AG09319 (cell line): ENCODE measurements at places on chromosomes 1 and 21.
A peak's percentile ranks its signal among the peaks of the same experiment; 100 is the strongest.

DNA sequence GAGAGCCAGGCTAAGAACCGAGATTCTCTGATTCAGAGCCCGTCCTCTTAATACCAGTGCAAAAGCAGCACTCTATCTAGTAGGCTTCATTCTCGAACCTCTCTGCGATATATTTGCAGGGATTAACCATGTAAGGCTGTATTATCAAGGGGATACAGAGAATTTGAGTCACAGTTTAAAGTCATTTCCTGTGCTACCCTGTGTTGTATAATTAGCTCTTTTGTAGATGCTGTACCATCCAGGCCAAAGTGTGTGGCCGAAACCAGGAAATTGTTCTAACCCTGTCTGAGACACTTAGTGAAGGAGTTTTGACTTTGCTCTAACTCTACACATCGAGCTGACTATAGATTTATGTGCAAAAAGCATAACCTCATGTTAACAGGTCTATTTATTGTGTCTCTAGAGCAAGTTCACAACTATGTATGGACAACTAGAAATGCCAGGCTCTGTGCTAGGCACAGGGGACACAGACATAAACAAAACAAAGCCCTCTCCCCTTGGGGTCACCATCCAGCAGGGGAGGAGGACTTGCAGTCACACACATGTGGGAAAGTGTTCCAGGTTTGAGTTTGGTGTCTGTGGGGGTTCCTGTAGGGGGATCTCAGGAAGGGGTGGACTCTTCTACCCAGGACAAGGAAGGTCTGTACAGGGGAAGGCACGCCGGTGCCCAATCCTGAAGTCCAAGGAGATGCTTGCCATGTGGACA is 182.2 kb downstream of the DHRS3 start:
- no peak for DNase-seq

GRCh38 chr1:10510520-10511493 is 36.1 kb downstream of the PEX14 start:
- peak; percentile 31 for DNase-seq

DNA sequence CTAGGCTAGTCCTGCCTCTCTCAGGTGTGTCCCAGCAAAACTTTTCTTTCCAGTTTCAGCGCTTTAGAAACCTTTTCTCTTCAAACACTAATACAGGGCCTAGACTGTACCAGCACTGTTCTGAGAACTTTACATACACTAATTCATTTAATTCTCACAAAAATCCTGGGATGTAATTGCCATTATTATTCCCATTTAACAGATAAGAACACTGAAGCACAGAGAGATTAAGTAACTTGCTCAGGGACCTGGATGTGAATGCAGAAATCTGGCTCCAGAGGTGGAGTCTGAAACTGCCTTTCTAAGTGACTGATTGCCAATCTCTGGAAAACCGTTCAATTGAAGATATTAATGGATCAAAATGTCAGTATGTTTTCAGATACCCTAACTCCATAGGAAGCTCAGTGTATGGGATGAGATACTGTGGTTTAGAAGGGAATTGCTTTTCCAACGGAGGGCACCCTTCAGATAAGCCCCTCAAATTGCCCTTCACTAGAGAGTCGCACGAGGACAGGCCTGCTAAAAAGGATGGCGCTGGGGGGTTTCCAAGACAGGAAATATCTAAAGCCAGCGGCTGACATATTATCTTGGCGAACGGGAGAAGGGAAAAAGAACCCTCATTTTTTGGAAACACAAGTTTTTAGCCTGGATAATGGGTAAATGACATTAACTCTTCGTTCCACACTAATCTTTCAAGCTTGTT is 698 bp upstream of the UCK2 start:
- DNase-seq: no peak

DNA sequence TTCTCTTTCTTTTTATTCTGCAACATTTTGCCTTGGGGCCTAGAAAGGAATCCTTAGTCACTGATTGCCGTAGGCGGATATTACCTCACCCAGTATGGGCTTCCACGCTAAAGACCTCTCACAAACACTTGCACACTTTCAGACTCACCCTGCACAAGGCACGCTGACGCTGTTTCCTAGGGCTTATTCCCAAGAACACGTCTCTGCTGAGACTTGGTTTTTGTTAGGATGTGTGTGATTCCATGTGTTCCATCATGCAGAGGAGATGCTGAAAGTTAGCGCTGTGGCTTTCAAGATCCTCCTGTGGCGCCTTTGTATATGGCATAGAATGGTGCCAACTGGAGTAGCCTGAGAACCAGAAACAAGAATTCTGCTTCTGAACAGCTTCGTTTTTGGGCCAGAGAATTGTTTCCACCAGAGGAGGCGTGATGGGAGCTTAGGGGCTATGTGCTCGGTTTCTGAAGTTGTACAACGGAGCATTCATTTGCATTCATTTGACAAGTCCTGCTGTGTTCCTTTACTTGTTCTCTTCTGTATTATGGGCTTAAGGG is 297.0 kb downstream of the DISC1 start:
- no peak for DNase-seq

DNA sequence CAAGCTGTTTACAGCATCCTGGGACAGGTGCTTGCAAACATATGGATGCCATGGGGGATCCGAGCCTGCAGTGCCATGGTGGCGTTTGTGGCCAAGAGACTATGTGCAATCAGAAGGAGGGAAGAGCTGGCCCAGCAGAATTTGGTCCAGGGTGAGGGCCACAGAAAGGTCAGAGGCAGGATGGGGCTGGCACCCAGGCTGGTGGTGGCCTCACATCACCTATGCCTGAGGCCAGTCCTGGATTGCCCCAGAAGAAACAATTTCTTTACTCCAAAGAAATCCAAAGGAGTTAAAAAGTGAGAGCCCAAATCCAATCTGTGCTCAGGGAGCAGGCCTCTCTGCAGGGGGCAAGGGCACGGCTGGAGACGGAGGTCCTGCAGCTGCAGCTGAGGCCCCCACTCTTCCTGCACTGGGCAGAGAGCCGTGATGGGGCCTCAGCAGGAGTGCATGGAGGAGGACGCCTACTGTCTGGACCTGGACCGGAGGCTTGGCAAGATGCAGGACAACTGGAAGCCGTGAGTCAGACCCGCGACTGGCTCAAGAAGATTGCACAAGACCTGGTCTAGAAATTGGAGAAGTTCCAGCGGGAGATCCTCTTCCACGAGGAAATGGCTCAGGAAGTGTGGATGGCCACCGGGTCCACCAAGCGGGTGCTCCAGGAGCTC is 163.5 kb downstream of the RYR2 start:
- DNase-seq: no peak

GRCh38 chr1:247409869-247410544 is 6.0 kb upstream of the NLRP3 start:
- no peak for DNase-seq

DNA sequence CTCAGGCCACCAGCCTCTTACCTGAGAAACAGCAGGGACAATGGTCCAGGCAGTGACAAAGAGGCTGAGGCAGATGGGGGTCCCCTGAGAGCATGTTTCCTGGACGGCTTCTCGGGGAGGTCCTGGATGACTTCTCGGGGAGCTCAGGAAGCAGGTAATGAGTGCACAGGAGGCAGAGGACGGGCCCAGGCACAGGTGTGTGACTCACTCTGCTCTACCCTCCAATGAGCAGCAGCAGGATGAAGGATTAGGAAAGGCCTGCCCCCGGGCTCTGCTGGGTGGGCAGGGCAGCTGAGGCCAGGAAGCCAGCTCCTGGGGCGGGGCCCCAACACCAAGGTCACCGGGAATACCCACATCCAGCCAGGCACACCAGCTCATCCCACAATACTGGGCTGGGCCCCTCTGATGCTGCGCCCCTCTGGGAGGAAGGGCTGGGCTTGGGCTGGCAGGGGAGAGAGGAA is 17.2 kb upstream of the PTAFR start:
- DNase-seq: no peak

- no peak for DNase-seq
These were observed 38.5 kb downstream of the IER5 start for GRCh38 chr1:181126871-181127587.

DNA sequence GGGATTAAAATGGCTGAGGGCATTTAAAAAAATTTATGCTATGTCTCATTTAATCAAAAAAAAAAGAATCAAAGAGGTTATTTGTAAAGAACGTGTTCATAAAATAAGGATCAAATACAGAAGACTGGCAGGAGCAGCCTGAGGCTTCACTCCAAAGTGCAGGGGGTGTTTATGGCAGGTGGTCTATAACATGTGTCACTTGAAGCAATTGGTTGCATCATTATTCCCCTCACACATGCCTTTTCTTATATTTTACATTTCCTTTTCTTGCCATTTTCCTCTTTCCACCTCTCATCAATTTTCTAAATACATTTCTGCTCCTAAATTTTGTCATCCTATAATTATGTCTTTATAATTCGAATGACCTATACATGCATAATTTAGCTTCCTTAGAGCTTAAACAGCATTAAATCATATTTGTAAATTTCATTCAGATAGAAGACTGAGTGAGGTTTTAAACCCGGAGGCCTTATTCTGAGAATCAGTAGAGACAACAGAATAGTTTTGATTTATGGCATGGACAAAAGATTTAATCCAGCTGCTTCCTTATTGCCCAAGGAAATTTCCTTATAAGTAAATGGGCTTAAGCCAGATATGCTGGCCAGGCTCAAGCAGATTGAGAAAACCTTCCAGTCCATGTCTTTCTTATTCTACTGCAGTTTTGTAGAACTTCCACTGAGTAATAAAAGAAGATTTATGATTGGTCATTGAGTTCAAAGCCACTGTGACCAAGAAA is 322.8 kb downstream of the TGFB2 start:
- DNase-seq: no peak

GRCh38 chr1:93516164-93516563 is 68.2 kb downstream of the FNBP1L start:
- no peak for DNase-seq

GRCh38 chr21:15768045-15768601 is 38.3 kb downstream of the USP25 start:
- DNase-seq: no peak

DNA sequence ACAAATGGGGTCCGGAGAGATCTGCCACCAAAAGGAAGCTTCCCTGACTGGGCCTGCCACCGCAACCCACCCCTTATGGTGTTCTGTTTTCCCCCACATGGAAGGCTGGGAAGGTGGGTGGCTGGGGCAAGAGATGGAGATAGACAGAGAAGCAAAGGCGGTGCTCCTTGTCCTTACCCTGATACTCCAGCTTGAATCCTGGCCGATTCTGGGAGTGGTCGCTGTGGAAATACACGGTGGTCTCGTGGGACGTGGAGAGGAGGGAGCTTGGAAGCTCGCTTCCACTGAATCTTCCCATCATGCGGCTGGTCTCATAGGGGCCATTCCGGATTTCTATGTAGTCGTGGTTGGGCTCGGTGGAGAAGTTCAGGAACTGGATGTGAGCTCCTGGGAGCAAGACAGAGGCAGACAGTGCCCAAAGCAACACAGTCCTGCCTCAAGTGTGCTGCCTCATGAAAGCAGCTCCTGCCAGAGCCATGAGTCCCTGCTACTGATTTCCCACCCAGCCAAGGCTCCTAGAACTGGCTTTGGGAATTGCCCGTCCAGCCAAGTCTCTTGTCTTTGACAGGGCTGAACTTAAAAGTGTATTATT is 138.5 kb downstream of the ZSCAN20 start:
- DNase-seq: no peak

DNA sequence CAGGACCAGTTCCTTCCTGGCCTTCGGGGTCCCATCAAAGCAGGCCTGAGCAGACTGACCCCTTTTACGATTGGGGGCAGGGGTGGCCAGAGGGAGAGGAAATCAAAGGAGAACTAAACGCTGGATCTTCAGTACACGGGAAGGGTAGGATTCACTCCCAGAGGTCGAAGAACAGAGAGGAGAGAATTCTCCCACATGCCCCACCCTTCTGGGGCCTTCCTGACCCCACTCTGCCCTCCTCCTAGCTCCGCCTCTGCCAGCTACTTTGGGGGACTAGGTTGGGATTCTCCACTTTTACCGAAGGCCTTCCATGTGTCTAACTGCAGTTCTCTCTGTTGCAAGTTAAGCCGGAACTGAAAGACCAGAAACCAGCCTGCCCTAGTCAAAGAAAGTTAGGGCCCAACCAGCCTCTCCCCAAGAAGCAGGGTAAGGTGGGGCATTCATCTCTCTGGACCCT is 654 bp upstream of the ARHGEF2 start:
- no peak for DNase-seq

GRCh38 chr1:173970252-173970651 is 51.9 kb downstream of the RC3H1 start:
- no peak for DNase-seq

DNA sequence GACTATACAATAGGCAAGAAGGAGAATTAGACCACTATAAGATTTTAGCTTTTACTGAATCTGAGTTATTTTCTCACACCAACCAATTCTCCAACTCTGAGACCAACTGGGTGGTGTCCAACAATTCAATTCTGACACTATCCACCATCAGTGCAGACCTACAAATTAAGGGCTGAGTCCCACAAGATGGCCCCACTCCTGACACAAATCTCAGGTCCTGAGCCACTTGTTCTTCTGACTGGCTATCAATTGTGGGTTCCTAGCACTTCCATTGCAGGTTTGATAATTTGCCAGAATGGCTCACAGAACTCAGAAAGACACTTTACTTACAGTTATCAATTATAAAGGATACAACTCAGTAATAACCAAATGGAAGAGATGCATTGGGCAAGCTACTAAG is 6.7 kb downstream of the ERO1B start:
- no peak for DNase-seq

- no peak for DNase-seq
These were observed 63.5 kb upstream of the MUTYH start for GRCh38 chr1:45403718-45404117.
